ENCODE measurements at places on chromosomes 7 and 10. TPM values are rescaled to one million over a fixed set of nuclear protein-coding genes. Genes with fewer than 3 reads are reported as not detected.

Gene PRF1
- total RNA-seq: 433 TPM

Gene PLEKHS1
- 0.07 TPM for total RNA-seq

Gene STOX1
- 0.29 TPM for total RNA-seq

GRCh38 chr10:30818010-30818660 is 188.6 kb upstream of the LYZL2 start:
- DNase-seq: no peak

- DNase-seq: no peak
Measured at GRCh38 chr10:35585903-35586535, 19.1 kb upstream of the GJD4 start.

- no peak for DNase-seq
Measured at GRCh38 chr7:75905785-75906604, 9.0 kb upstream of the POR start.

Measured in activated CD8-positive, alpha-beta memory T cell treated with anti-CD3 and anti-CD28 coated beads, Interleukin-2, amount 10 ng/mL, durations not matched to agents 7 days and 5 days (primary cell).